ENCODE measurements at places on chromosomes 4 and X.

- DNase-seq = no peak
Measured at GRCh38 chr4:853416-853781, 27.5 kb upstream of the CPLX1 start.

- no peak for DNase-seq
Measured at GRCh38 chrX:119672426-119672825, 20.5 kb downstream of the SEPTIN6 start.

- no peak for DNase-seq
Measured at GRCh38 chrX:70281951-70282350, at the start of gene RAB41. TSS of gene RAB41 (plus strand) at chrX:70282172. CDS start at chrX:70282218, 46 bp downstream.

DNA sequence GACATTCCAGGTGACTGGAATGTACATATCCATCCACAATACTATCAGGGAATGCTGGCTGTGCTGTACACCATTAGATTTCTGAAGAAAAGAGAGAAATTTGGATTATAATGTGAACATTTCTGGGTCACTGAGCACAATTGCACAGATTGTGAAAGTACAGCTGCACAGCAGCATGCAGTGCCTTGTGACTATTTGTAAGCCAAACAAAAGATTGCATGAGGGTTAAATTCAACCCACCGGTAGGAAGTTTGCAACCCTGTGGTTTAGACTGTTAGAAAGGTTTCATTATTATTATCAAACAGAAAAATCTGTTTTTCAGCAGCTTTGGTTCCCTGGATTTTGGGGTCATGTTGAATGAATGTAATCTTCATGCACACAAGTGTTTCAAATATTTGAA, 24.5 kb downstream of the DDIT4L start:
- no peak for DNase-seq

DNA sequence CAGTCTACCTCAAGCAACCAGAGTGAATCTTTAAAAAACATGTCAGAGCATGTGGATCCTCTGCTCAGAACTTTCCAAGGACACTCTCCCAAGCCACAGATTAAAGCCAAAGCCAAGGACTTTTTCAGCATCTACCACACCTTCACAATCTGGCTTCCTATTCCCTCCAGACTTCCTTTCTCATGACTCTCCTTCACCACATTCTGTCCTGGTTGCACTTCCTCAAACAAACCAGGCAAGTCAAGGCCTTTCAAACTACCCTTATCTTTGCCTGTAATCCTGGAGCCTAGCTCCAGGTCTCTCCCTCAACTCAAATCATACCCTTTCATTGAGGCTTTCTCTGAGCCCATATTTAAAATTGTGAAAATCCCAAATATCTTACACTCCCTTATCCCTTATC, 191.6 kb upstream of the GALNTL6 start:
- DNase-seq = no peak

- no peak for DNase-seq
Measured at GRCh38 chr4:100805538-100805937, 287.7 kb upstream of the EMCN start.

- DNase-seq = no peak
Measured at GRCh38 chrX:29295987-29296680, 708.9 kb downstream of the IL1RAPL1 start.

DNA sequence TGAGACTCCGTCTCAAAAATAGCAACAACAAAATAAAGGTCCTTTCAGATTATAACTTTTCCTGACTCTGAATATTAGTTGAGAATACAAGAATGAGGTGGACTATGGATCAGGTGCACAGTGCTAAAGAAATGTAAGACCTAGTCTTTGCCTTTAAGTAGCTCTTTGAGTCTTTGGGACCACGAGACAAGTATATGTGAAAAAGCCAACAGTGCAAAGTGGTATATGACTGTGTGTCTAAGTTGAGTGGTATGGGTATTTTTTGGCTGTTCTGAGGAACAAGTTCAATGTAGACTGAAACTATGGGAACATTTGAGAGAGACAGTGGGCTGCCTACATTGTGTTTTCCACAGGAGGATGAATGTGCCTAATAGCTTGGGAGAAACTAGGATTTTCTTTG, 2.8 kb downstream of the GAB1 start:
- DNase-seq = no peak

DNA sequence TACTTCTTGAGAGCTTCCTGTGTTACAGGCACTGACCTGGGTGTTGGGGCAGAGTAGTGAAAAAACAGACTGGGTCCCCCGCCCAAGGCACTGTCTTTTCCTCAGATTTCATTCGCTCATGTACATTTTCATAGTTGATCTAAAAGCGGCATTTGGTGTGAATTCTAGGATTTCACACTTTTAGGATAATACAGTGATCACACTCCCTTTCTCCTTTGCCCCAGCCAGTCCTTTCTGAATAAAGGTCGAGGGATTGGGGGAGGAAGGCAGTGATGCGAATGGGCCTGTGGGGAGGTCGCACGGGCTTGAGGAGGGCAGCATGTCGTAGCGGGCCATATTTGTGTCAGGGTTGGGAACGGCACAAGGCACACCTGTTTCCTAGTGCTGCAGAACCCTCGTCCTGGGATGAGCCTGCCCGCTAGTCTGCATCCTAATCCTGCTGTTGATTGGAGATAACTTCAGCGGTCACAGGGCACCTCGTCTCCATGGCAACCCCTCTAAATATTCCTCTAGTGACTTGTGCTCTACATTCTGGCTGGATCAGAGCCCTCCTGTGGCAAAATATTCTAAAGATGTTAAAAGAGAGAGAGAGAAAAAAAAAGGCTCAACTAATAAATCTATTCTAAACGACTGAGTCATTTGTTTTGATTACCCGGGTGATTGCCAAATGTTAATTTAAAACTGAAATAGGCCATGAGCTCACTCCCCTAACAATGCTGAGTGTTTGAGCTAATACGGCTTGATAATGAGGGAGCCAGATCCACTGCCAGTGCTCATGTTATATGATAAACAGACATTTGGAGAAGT, 21.8 kb downstream of the FHL1 start:
- no peak for DNase-seq

DNA sequence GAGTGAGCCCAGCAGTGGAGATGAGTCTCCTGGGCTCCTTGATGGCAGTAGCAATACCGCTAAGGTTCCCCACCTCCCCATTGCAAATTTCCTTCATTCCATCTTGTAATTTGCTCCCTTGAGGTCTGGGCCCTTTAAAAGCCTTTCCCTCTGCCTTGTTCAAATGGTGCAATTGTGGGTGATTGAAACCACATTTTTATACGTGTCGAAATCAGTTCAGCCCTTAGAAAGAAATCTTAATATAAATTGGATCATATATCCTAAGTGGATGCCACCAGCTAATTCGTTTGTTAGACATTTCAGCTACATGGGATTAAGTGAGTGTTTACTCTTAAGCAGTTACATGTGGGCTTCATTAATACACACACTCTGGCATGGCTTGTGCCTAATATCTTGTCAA, 68.6 kb downstream of the NHS start:
- no peak for DNase-seq

DNA sequence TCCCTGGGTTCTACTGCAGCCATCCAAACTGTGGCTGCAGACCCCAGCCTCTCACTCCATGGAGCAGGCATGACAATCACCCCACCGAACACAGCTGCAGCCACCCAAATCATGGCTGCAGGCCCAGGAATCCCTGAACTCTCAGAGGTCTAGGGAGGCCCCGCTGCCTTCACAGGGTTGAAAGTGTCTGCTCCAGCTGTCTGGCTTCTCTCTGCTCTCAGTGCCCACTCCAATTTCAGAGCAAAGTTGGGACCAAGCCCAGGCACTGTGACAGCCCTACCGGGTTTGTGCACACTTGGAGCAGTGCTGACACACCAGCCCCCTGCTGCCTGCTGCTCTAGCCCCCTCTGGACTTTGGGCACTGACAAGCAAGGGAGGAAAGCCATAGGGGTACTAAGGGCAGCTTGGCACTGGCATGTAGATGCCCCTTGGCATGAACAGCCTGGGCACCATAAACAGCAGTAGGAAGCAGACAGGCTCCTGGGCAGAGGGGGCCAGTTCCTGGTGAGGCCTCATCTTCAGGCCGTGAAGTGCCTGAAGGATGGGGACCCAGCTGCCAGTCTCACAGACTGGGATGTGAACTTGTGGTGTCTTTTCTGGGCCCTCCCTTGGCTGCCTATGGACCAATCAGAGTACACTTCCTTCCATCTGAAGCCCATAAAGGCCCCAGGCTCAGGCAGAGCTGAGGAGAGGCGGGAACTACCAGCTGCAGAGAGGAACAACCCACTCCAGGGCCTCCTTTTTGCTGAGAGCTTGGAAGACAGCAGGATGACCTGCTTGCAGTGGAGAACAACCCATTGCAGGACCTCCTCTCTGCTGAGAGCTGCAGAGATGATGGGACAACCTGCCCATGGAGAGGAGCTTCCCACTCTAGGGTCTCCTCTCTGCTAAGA, 68.8 kb downstream of the TECRL start:
- no peak for DNase-seq

GRCh38 chr4:118813561-118813960, 22.4 kb downstream of the SEC24D start:
- DNase-seq = no peak

- no peak for DNase-seq
Measured at GRCh38 chrX:111131572-111131971, 35.6 kb downstream of the PAK3 start.

DNA sequence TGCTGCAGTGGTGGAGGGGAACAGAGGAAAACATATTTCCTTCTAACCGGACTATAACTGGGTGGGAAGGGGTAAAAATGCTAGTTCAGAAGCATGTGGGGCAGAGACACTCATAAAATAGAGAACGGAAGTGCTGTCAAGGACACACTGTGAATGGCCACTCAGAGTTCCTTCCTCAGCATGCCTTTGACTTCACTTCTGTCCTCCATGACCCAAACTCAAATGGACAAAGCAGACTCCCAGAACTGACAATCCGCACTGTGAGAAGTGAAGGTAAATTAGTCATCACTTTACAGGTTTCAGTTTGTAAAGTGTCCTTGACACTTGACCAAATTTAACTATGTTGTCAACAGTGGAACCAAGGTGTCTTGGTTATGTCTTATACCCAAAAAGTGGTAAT, 30.2 kb upstream of the ELF2 start:
- no peak for DNase-seq

DNA sequence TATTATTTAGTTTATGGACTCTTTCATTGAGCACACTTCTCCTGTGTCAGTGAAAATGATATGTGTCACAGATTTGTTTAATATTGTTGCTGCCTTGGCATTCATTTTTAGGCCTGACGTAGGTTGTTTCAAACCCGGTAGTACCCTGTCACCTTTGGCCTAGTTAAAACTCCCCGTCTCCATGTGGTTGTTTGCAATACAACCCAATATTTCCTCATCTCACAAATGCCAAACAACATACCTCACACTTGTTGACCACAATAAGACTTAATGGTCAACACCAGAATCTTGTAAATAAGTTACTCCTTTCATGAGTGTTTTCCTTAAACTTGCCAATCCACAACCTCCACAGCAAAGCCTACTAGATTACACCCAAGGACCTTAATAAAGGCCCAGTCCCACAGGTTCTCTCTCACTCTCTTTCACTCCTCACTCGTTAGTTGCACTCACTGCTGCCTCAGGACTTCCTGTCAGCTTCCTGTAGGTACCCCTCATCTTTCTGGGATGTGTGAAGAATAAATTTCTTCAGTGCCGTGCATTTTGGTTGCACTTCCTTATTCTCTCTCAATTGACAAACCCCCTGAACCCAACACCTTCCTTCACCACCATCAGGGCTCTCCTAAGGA, 31.3 kb downstream of the IL13RA2 start:
- DNase-seq = no peak

DNA sequence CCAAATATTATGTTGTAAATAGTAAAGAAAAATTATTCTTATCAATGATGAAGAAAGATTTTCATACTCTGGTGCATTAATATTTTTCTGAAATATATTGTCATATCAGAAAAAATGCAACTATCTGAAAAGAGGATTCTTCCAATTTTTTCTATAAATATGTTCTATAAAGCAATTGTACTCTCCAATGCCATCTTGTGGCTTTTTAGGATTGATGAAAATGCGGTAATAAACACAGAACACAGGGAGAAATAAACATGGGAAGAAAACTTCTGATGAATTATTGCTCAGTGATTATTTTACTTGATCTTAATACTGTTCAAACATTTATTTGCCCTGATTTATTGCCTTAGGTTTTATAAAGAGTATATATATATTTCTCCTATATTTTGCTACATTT, 215.4 kb downstream of the IL1RAPL1 start:
- no peak for DNase-seq

DNA sequence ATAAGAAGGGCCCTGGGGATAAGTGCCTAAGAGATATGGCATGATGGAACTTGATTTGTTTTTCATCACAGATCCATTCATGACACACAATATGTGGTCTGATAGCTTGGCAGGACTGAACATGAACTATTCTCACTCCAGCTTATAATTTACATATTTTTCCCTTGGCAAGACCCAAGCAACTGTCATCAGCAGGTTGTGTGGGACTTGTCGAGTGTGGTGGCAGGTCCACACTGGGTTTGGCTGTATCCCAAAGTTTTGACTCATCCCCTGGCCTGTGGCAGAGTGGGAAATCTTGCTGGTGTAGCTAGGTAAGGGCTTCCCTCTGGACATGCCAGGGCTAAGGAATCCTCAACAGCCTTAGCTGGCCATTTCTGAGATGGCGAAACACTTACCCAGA, 81.0 kb upstream of the STIM2 start:
- no peak for DNase-seq

GRCh38 chrX:14932136-14932535, 58.9 kb downstream of the MOSPD2 start:
- no peak for DNase-seq

DNA sequence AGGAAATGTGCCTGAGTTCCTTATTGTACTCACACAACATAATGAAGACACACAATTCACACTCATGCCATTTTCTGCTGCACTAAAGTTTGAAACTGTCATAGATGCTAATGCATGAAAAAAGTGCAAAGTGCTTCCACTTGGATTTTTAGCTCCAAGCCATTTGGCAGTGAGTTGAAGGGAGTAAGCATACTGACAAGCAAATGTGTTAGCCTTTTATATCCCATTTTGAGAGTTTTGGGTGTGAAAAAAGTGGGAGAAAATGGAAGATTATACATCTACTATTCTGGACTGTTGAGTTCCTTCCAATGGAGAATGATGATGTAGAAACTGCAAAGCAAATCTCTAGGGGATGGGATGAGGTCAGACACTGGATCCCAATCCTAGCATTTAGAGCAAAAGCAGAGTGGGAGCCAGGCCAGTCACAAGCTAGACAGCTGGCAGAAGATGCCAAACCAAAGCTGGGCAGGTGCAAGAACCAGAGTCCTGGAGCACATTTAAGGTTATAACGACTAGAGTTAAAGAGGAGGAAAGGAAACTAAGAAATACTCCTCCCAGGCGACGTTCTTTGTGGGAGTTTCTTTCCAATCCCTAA, 216.8 kb downstream of the FBXO8 start:
- no peak for DNase-seq

GRCh38 chr4:13762130-13762529, 134.6 kb upstream of the BOD1L1 start:
- DNase-seq = no peak

Measured in activated naive CD4-positive, alpha-beta T cell (primary cell).